ENCODE measurements at places on chromosomes 1 and 21.

GRCh38 chr1:24089027-24089742 lies 22.8 kb downstream of the MYOM3 start:
- DNase-seq, result no peak

DNA sequence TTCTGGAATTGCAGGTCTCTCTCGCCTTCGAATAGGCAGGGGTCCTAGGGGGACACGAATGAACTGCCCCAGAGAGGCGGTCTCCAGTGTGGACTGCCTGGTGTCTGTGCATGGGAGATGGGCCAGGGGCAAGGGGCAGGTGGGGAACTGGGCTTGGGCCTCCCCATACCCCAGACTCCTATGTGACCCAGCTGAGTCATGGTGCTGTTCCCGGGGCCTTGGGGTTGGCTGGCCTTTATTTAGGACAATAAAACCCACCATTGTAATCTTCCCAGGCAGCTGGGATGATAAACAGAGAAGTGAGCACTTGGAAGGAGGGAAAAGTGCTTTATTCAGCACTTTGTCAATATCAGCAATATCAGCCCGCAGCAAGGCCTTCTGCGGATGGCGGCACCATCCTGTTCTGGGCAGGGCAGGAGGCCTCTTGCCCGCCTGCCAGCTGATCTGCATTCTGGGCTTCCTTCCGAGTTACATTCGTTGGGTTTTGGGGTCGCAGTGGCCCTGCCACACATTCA lies 209.0 kb upstream of the TMEM51 start:
- DNase-seq, result no peak

DNA sequence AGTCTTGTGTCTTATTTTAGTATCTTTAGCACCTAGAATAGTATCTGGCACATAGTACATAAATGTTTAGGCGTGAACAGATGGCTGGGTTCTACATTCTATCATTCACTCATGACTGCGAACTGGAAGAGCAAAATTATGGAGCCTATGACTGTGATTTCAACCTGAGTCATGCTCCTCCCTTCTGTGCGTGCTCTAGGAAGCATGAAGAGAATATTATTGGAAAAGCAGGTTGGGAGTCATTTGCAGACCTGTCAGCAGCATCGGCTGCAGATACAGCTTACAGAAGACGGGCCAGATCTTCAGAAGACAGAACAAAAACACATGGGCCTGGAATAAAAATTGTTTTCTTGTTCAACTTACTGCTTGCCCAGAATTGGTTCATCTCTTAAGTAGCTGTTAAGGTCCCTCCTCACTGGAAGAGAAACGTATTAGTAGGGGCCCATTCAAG lies 344.0 kb upstream of the USP24 start:
- DNase-seq, result no peak

GRCh38 chr1:22780696-22781095 lies 70.1 kb downstream of the EPHB2 start:
- DNase-seq, result no peak

DNA sequence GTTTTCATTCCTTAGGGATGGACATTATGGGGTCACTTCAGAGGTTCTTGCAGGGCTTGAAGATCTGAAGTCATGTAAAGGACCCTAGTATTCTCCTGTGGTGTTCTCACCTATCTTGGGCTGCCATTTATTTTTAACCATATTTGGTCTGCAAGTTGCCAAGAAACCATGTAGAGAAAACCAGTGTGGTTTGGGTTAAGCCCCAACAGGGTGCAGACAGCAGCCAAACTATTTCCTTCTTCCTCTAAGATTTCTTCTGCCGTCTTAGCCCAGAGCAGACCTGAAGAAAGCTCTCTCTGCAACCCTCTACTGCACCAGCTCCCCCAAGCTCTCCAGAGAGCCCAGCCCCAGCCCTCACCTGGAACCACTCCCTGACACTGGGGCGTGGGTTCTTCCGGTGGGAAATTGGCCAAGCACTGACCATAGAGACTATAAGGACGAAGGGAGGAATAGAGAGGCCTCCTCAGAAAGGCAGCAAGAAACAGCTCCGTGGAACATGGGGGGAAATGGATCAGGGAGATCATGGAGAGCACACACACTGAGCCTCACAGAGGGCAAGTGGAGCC lies 136.6 kb downstream of the SYF2 start:
- no peak for DNase-seq

DNA sequence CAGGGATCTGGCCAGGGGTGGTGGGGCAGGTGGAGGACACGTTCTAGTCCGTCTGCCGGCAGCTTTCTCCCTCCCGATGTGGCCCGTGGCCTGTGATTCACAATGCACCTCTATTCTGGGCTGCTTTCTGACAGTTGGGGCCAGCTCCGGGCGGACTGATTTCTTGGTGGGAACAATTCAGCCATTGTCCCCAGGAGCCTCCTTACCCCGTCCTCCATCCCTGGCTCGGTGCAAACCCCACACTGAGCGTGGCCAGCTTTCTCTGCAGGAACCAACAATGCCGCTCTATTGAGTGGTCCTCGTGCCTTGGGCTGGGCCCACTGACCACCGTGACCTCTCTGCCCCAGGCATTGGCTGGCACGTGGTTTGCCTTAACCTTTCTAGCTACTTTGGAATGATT lies 29.7 kb downstream of the PADI2 start:
- no peak for DNase-seq

- DNase-seq, result no peak
Observed at GRCh38 chr1:243595527-243596210, 254.4 kb downstream of the AKT3 start.

GRCh38 chr1:63906047-63906704 lies 132.4 kb downstream of the ROR1 start:
- DNase-seq, result no peak

GRCh38 chr1:162353078-162353477 lies 23.6 kb downstream of the SPATA46 start:
- no peak for DNase-seq

GRCh38 chr1:155069551-155070157 lies 6.1 kb downstream of the EFNA4 start:
- no peak for DNase-seq

DNA sequence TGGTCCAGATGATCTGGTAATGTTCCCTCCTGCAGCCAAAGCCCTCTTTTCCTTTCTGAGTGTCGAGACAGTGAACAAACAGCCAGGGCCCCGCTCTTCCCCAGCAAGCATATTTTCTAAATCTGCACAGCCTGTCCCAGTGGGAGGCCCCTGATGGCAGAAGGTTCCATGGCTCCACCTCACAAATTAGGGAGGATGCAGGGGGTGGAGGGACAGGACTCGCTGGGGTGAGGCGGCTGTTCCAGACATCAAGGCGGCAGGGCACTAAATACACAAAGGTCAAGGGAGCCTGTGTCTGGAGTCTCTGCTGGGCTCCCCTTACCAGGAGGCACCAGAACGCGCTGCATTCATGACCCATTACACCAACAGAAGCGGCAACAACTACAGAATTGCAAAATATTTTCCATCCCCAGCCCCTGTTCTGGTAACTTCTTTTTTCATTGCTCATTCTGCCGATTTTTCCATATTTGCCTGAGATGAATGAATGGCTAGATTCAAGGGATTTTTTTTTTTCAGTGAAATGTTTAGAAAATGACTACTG lies 27.0 kb upstream of the PRELP start:
- DNase-seq, result no peak

Data from left renal cortex interstitium (tissue), 4 donors.